AML-193 (cell line): ENCODE measurements at places on chromosomes 5 and 9.

DNA sequence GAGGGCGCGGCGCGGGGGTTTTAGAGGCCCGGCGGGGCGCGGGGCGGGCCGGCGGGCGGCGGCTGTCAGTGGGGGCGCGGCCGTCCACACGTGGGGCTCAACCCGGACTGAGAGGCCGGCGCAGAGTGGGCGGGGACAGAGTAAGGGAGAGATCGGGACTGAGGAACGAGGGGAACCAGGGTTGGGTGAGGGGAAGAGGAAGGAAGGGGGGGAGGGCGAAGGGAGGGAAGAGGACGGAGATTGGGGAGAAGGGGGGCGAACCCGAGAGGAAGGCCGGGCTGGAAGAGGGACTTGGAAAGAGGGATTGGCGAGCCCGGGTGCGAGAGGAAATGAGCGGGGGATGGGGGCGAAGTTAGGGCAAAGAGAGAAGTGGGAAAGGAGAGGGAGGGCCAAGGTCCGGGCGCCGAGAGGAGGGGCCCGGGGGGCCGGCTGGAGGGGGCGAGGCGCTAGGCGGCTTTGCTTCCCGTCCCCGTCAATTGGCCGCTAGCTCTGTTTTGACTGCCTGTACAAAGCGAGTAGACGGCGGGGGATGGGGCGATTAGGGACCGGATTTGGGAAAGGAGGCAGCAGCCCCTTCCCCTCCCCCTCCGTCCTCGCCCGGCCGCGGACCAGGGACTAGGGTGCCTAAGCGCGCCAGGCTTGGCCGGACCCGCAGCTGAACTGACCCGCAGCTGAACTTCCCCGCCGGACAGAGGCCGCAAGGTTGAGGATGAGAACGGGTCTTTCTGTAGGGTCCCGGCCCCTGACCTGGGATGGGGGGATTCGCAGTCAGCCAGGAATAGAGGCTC is 399 bp upstream of the FBN2 start:
- DNase-seq: no peak

DNA sequence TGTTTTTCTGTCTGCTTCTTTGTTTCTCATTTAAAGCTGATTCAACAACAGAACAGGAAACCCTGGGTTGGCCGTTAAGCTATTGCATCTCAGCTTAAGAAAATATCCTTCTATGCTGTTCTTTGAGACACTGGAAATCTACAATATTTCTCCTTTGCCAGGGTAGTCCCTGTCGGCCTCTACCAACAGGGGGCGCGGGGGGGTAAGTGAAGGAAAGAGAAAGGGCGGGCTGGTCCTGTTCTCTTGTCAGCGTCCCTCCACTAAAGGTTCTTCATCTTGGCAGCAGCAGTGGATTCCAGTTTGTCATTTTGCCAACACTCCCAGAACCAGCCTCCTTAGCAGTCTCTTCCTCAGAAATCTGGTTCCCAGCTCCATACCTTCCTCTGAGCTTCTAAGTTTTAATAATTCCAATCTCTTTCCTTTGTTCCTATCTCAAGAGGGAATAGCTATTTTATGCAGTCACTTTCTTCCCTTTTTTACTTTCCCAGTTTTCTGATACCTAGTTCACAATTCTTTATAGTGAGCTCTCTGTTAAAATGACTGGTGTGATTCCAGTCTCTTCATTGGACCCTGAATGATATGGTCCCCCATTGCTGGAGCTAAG is 222.3 kb downstream of the GLIS3 start:
- DNase-seq: no peak

DNA sequence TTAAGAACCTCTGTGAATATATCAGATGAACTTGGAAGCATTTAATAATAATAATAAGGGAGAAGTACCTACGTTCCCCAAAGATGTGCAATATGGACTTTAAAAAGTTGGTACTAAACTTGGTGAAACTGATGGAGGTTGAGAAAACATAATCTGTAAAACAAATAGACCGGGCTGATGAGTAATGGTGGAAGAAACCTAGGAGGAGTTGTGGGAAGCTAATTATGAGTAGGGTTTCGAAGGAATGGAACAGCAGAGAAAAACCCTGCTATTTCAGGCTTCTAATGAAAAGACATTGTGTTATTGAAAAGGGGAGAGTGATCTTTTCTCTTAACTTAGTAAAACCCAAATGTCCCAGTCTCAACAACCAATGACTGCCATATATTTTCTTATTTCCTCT is 229.3 kb downstream of the PCSK1 start:
- DNase-seq: no peak

- no peak for DNase-seq
Measured at GRCh38 chr9:93257808-93258331, 73.9 kb downstream of the WNK2 start.

DNA sequence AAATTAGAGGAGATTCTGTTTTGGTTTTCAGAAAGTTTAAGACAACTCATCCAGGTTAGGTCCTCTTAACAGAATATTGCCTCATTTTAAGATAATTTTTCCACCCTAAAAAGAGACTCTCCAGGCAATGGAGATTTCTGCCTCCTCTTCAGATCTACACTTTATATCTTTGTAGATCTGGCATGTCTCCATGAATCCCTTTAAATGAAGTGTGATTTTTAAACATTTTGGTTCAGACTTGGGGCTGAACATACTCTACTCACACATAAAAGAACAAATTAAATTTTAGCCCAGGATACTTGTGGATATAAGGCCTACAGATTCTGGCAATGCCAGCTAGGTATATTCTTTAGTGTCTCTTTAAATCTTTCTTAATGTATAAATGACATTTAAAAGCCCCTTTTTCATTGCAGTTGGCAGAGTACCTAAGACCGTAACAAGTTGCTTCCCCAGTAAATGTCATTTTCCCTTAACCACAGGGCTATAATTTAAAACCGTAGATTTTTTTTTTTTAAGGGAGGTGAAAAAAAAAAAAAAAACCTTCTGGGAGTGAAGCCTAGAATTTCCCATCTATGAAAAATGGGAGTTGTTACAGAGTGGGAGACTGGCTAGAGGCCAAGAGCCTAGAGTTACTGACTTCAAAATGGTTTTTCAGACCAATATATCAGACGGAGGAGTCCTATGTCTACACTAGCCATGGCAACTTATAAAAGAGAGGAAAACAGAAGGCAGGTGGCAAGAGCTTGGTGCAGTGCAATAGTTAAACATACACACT is 207.8 kb upstream of the TARS1 start:
- DNase-seq: no peak

DNA sequence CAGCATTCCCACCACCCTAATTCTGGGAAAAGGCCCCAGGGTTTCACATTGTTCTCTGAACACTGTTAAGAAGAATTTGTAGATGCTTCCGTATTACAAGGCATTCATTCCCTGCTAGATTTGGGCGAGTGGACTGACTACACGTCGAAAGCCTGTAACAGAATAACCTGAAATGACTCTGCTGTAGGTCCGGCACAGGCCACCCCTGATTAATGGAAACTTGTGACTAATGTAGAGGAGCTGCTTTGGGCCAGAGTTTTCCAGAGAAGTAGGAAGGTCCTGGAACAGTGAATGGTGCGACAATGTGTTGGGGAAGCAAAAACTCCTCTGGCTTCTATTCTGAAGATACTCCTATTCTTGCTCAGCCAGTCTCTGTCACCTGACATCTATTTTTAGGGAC is 87.6 kb downstream of the NR3C1 start:
- DNase-seq: no peak

- no peak for DNase-seq
Measured at GRCh38 chr5:89181546-89181945, 298.6 kb upstream of the MEF2C start.
